ENCODE measurements at places on chromosomes 1 and 21.

GRCh38 chr1:32241001-32241763, 5.8 kb upstream of the FAM167B start:
- peak; percentile 50 for ATAC-seq

DNA sequence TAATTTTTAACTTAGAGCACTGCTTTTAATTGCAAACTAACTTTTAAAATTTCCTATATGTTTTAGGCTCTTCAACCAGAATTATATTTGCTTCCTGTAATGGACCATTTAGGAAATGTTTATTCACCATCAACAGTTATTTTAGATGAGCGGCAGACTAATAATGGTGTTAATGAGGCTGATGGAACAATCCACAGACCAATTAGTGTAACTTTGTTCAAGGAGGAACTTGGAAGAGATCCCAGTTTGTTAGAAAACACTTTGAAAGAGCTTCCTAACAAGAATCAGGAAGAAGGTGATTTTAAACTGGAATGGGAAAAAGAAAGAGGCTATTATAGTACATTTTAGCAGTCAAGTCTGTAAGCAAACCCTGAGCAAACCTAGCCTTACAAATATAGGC, 19.4 kb upstream of the GNG5 start:
- ATAC-seq, result no peak

DNA sequence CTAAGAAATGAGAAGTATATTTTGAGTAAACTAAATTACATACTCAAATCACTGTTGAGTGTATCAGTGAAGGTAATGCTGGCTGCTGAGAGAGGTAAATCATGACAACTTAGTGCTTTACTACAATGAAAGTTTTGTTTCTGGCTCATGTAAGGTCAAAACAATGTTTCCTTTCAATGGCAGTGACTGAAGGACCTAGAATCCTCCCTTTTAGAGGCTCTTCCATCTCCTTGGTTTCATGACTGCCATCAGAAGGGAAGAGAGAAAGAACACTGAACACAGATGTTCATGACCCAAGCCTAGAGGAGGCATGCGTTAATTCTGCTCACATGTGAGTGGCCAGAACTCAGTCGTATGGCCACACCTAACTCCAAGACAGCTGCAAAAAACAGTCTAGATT, 130.6 kb downstream of the AKT3 start:
- no peak for ATAC-seq

DNA sequence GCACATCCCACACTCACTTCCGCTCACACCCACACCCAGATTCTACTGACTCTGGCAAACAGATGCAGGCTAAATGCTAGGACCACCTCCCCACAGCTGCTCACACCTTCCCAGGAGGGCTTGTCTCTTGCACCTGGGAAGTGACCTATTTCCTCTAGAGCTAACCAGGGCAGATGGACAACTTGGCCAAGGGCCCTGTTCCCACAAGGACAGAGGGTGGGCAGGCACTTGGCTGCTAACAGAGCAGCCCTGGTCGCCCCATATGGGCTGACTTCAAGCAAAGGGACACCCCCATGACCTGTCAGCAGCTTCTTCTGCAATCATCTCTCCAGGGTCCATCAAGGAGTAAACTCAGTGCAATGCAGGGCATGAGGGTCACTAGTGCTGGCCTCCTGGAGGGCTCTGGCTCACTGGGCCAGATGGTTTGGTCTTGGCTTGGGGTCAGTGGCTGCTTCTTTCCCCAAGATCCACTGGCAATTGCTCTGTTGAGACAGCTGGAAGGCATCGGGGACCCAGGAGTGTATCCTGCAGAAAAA, 641.5 kb downstream of the PLPP3 start:
- ATAC-seq, result no peak

- no peak for ATAC-seq
Measured at GRCh38 chr1:33874636-33875035, 10.8 kb downstream of the HMGB4 start.

DNA sequence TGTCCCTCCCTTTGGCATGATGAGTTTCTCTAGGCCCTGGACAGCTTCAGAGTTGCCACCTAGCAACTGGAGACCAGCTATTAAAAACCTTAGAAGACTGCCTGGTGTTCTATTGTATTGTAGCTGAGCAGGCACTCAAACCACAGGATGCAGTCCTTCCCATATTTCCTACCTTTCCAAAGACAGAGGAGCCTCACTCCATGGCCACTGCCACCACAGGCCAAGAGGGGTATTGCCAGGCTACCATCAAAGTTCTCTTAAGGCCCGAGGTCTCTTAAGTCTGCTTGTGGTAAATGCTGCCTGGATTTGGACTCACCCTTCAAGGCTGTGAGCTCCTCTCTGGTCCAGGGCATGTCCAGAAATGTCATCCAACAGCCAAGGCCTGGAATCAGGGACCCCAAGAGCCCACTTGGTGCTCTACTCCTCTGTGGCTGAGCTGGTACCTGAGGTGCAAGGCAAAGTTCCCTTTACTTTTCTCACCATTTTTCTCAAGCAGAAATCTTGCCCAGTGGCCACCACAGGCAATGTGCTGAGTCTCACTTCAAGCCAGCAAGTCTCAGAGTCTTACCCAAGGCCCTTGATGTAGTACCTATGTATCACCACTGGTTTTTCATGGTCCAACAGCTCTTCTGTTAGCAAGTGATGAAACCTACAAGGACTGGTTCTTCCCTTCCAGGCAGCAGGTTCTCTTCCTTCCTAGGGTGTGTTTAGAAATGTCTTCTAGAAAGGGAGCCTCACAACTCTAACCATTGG, 269.4 kb downstream of the AMY1C start:
- ATAC-seq, result no peak

GRCh38 chr1:157085421-157085820, 14.2 kb downstream of the ETV3L start:
- ATAC-seq, result no peak

DNA sequence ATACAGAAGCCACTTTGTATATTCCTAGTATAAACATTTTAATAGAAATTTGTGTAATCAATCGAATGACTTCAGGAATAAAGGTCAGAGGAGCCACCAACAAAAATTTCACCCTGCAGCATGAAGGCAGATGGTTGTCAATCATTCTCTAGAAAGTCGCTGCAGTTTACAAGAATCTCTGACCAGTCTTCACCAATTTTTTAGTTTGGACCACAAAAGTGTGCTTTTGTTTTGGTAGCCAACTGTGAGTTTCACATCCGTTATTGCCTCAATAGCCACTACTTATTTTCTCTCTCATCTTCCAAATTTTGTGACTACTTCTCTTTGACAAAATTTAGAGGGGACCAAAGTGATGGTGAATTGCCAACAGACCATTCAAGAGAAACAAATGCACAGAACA, 1155.6 kb downstream of the AMY1C start:
- no peak for ATAC-seq

GRCh38 chr1:203373991-203374390, 23.1 kb upstream of the FMOD start:
- ATAC-seq, result no peak

DNA sequence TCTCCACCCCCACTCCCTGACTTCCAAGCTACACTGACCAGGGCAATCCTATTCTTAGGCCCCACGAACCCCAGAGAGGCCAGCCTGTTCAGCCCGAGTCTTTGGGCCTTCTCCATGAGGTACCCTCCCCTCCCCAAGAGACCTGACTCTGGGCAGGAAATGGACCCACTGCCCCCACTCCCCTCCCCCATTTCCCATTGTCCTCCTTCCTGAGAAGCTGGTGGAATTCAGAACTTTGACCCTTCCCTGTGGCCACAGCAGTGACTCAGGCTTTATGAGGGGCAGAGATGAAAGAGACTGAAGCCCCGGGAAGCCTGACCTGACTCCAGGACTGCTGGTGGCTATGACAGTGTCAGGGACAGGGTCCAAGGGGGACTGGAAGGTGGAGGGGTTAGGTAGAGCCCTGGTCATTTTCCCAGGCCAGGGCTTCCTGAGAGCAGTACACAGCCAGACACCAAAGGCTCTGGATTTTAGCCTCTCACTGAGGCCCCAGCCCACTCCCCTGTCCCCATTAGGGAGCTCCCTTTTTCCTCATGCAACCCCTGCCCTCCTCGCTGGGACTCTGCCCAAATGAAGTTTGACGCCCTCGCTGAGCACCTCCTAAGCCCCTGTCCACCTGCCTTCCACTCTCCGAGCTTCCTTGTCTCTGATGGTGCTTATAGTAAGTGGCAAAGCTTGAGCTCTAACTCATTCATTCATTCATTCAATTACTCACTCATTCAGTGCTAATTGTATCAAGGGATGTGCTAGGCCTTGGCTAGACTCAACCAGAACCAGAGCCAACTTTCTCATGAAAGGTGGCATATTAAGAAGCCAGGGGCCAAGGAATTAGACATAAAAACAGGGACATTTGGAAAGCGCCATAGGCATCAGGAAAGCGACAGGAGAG, 3.0 kb downstream of the CRYBG2 start:
- no peak for ATAC-seq

DNA sequence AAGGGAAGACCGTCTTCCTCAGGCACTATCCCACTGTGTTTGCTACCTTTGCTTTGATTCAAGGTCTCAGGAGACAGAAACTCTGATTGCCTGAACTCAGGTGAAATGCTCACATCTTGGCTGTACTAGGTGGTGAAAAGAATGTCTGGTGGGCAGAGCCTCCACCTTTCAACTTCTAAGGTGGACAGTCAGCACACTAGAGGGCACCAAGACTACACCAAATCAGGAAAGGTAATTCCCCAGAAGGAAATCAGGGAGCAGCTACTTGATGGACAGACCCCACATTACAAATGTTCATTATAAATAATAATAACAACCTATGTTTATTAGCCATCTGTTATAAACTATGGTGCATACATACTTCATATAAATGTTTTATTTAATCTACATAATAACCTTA, 220.9 kb downstream of the ATG4C start:
- no peak for ATAC-seq

DNA sequence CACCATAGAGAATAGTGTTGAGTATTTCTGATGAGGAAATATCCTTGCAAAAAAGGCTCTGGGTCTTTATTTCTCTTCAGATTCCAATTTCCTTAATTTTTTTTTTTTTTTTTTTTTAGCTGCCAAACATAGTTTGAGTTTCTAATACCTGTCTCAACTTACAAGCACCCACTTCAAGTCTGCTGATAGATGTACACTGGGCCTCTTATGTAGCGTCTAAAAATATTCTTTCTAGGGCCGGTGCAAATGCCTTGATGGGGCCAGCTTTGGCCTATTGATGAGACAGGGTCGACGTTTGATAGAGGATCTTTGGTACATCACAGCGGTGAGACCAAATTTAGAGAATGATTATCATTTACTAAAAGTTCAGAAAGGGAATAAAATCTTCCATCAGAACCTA, 626.4 kb downstream of the LMO4 start:
- no peak for ATAC-seq

GRCh38 chr1:113438505-113439276, 48.4 kb downstream of the MAGI3 start:
- no peak for ATAC-seq

DNA sequence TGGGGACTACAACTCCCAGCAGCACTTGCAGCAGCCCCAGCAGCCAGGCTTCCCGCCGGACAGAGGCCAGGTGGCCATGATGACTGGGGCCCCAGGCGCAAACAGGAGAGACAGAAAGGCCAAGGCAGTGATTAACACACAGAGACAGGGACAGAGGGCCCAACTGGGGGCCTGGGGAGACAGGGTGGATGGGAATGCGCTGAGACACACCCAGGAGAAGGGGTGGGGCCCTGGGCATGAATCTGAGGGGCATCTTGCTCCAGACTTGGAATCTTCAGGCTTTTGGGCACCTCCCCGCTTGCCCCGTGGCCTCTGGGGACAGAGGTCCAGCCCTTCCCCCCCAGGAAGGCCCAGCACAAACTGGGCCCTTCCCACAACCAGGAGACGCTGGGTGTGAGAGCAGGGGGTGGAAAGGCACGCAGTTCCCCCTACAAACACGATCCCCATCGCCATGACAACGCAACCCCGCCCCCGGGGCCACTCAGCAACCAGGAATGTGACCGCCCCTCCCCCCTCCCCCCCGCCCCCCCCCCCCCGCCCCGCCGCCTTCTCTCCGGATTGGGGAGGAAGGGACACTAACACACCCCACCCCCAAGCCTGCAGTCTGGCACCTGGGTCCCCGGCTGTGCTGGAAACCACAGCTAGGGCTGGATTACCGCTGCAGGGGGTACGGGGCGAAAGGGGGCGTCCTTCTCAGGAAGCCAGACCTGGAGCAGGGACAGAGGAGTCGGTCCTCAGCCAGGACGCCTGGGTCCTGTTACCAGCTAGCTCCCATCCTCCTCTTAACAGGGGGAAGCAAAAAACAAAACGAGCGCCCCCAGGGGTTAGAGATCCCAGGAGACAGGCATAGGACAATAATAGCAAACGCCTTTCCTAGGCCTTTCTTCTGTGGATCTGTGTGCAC, 4.5 kb downstream of the HDGF start:
- peak; percentile 46 for ATAC-seq

- ATAC-seq, result peak; percentile 68
Measured at GRCh38 chr1:58249737-58250586, 296.6 kb downstream of the OMA1 start.

GRCh38 chr1:171455967-171456366, 29.4 kb upstream of the PRRC2C start:
- ATAC-seq, result no peak

DNA sequence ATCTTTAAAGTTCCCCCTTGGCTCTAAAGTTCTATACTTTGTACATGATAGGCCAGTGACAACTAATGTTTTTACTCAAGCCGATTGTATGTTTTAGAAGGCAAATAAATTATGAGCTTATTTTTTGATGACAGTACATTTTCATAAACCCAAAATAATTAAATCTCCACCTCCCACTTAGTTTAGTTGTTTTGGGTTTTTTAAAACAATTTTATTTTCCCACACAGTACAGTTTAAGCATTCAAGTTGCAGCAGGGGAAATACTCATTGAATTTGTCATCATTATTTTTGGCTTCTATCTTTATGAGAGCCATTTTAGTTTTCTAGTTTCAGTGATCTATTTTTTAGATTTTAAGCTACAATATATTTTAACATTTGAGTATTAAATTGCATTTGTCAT, 93.6 kb downstream of the OLFML2B start:
- no peak for ATAC-seq

DNA sequence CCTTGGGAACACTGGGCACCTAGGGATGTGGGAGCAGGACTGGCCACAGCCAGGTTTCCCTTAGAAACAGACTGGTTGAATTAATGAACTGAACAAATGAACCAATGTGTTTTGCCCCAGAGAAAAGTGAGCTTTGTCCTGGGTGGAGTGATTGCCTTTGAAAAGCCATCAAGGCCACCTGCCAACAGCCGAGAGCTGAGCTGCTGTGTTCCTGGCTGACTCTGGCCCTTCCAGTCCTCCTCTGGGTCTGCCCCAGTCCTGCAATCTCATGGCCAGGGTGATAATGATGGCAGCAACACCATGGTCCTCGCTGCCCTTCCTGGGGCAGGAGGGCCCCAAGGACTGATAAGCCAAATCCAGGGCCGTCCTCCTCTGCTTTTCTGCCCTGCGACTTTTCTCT, 18.2 kb upstream of the GJA9 start:
- no peak for ATAC-seq

- ATAC-seq, result no peak
Measured at GRCh38 chr1:173383351-173383750, 93.8 kb upstream of the PRDX6 start.

DNA sequence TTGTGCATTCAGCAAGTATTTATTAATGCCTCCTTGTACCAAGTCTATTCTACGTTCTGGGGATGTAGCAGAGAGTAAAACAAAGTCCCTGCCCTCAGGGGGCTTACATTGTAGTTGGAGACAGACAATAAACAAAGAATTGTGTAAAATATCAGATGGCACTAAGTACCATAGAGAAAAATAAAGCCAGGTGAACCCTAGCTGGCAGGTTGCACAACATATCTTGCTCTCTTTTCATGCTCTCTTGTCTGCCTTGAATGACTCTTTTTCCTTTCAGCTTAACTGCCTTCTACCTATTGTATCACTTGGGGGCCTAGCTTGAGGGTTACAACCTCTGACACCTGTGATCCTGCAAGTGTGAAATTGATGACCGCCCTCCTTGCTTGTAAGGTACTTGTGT, 20.7 kb upstream of the FASLG start:
- no peak for ATAC-seq

GRCh38 chr1:240090014-240090413, 1.7 kb upstream of the FMN2 start:
- no peak for ATAC-seq

Data from motor neuron (in vitro differentiated cells).